ENCODE measurements at places on chromosomes 7 and 10.

DNA sequence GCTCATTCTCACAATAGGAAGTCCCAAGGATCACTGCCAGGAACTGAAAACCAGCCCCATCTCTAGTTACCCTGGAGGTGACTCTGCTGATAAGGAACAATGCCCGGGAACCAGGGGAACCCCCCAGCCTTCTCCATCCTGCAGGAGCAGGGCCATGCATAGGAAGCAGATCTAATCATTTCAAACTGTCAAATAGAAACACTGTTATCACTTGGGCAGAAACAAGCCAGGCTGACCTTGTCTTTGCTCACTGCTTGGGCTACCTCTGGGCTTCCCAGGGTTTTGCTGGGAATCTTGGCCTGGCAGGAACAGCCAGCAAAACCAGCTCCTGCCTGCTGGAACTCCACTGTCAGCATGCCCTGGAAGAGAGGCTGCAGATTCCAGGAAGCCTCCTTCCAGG lies 114.1 kb downstream of the RNF216 start:
- DNase-seq, result no peak

DNA sequence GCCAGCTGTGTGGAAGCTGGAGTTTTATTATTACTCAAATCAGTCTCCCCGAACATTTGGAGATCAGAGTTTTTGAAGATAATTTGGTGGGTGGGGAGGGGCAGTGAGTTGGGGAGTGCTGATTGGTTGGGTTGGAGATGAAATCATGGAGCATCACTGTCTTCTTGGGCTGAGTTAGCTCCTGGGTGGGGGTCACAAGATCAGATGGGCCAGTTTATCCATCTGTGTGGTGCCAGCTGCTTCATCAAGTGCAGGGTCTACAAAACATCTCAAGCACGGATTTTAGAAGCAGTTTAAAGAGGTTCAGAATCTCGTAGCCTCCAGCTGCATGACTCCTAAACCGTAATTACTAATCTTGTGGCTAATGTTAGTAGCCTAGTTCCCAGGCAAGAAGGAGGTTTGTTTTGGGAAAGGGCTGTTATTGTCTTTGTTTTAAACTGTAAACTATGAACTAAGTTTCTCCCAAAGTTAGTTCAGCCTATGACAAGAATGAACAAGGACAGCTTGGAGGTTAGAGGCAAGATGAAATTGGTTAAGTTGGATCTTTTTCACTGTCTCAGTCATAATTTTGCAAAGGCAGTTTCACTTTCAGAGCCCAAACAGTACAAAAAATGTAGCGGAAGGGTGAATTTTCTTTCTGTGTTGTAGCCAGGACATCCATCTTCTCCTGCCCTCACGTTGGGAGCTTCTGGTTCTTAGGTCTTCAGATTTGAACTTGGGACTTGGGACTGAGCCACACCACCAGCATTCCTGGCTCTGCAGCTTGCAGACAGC lies 43.1 kb downstream of the KLF6 start:
- DNase-seq, result no peak

- DNase-seq, result no peak
Measured at GRCh38 chr7:157129200-157129599, 9.5 kb upstream of the UBE3C start.

DNA sequence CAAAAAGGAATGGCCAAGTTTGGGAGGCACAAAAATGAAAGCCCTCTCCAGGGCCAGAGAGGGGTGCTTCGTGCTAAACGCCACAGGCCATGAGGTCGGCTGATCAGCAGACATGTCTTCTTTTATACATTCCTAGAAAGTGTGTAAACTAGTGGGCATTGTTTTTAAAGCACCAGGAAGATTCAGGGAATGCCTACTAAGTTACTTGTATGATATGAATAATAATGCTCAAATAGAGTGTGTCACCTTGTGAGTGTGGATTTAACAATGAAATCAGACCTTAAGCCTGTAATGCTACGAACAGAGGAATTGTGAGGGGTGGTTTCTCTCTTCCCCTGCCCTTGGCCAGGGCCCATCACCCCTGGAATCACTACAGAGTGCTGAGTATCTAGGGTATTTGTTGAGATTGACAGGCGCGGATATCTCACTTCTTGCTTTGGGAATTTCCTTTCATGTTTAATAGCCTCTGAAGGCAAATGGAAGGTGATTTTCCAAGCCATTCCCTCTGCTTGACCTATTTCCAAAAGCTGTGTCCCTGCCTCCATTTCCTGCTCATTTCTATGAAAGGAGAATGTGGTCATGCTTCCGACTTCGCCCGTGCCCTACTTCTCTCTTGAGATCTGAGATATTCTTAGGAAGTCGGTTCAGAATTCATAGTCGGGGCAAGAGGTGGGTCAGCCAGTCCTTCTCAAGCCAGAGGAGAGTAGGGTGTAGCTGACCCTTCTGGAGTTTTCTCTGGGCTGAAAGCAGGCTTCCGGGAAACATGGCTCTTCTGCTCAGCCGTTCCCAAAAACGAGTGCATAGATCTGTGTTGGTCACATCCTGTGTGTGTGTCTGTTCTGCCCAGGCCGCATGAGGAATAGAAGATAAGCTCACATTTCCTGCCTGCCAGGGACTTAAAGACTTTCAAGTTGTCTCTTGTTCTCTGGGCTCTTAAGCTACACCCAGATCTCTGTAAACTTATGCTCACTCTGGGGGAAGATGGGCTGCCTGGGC lies 167.8 kb upstream of the ITGB1 start:
- DNase-seq, result peak; percentile 49

GRCh38 chr10:109427411-109427810 lies 495.9 kb downstream of the XPNPEP1 start:
- peak; percentile 19 for DNase-seq

GRCh38 chr10:132370426-132371340 lies 26.3 kb upstream of the PWWP2B start:
- no peak for DNase-seq

DNA sequence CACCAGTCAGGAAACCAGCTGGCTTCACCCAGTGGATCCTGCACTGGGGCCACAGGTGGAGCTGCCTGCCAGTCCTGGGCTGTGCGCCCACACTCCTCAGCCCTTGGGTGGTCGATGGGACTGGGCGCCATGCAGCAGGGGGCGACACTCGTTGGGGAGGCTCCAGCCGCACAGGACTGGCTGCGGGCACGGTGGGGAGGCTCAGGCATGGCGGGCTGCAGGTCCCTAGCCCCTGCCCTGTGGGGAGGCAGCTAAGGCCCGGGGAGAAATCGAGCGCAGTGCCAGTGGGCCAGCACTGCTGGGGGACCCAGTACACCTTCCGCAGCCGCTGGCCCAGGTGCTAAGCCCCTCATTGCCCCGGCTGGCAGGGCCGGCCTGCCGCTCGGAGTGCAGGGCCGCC lies 12.4 kb upstream of the NRG3 start:
- no peak for DNase-seq
